ENCODE measurements at places on chromosomes 2 and 18.
A peak's percentile ranks its signal among the peaks of the same experiment; 100 is the strongest.

- no peaks in the 10 kb centered on the region for H3K4me1 ChIP-seq
- H3K36me3 ChIP-seq, result no peaks in the 10 kb centered on the region
- no peak for DNase-seq
- H3K27me3 ChIP-seq, result no peaks in the 10 kb centered on the region
- H3K4me3 ChIP-seq, result no peak overlapping the region
Measured at GRCh38 chr18:61400716-61401115, 67.5 kb downstream of the CDH20 start.

DNA sequence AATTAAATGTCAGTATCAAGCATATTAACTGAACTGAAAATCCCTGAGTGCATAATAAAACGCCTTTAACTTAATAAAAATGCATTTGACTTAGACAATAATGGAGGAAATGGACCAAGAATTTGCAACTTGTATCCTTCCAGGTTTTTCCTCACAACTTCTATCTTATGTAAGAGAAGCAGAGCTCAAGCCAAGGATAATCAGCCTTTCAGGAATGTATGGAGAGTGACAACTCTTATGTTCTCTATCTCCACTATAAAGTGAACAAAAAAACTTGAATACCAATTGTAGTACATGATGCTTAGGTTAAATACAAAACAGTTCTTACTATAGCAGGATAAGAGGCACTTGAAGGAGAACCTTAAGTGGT, 64.8 kb upstream of the CYP26B1 start:
- no peaks in the 10 kb centered on the region for H3K27me3 ChIP-seq
- no peak overlapping the region for H3K27ac ChIP-seq
- DNase-seq, result no peak
- no peaks in the 10 kb centered on the region for H3K4me1 ChIP-seq
- no peak overlapping the region for H3K4me3 ChIP-seq

- H3K4me1 ChIP-seq, result no peaks in the 10 kb centered on the region
- H3K27ac ChIP-seq, result no peak overlapping the region
- no peaks in the 10 kb centered on the region for H3K36me3 ChIP-seq
- no peaks in the 10 kb centered on the region for H3K27me3 ChIP-seq
Measured at GRCh38 chr2:74856599-74856998, 22.7 kb downstream of the HK2 start.

DNA sequence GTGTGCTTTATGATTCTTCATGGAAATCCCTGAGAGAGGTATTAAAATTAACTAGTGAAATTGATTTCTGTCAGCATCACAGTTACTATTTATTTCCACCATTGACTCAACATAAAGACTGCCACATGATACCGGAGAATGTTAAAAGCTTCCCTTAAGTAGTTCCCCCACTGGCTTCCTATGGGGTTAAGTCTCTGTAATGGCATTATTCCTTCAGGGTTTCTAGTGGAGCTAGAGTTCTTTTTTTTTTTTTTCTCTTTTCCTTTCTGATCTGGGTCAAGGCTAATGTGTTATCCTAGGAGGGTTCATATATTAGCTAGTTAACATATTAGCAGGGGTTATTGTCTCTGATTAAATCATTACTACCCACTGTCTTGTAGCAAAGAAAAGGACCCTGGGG, 1919.1 kb upstream of the PIK3C3 start:
- no peak overlapping the region for H3K4me3 ChIP-seq
- no peaks in the 10 kb centered on the region for H3K36me3 ChIP-seq
- H3K27me3 ChIP-seq, result no peaks in the 10 kb centered on the region
- H3K27ac ChIP-seq, result no peak overlapping the region
- H3K4me1 ChIP-seq, result no peaks in the 10 kb centered on the region

DNA sequence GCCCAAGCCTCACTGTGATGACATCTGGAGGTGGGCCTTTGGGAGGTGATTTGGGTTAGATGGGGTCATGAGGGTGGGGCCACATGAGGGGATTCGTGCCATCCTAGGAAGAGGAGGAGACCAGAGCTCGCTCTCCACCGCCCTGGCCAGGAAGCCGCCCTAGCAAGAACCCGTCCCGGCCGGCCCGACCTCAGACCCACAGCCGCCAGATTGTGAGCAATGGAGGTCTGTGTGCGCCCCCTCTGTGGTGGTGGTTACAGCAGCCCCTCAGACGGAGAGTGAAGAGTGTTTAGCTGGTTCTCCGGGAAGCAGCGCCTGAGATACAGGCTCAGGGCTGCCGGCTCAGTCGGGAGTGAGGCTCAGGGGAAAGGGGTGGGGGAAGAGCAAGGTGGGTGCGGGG, 83.3 kb downstream of the RTP5 start:
- no peaks in the 10 kb centered on the region for H3K36me3 ChIP-seq
- DNase-seq, result no peak
- no peak overlapping the region for H3K27ac ChIP-seq
- no peaks in the 10 kb centered on the region for H3K27me3 ChIP-seq
- no peak overlapping the region for H3K4me3 ChIP-seq
- H3K4me1 ChIP-seq, result peaks cover 7% of the 10 kb centered on the region

DNA sequence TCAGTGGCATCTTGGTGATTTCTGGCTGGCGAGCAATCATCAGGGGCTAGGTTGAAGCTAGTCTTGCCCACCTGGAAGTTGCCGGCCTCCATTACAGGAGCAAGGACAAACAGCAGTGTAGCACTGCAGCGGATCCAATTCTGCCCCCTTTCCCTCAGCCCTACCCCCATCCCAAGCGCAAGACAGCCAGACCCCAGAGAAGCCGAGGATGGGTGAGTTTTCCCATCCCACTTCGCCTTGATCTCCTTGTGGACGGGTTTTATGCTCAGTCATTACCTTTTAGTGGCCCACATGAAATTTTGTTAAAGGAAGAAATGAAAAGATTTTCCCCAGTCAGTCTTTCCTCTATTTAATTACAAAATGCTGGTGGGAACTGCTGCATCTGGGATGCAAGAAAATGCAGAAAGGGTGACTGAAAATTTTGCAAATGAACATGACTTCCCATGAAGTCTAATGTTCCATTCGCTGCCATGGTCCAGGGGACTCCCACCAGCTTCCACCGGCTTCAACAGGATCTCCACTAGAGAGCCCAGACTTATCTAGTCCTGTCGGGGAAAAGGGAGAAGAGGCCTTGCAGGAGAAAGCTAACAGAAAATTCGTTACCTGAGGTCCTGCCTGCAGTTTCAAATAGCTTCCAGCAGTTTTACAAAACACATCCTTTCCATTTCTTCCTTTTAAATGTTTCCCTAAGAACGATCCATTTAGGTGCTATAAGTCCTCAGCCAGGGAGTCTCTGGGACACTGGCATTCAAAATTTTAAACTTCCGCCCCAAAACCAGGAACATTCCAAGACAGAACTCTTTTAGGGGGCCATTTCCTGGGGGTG, 1.9 kb upstream of the HOXD9 start:
- H3K27ac ChIP-seq, result no peak overlapping the region
- peaks cover 10% of the 10 kb centered on the region for H3K27me3 ChIP-seq
- H3K4me1 ChIP-seq, result no peaks in the 10 kb centered on the region
- no peak for DNase-seq
- H3K4me3 ChIP-seq, result no peak overlapping the region
- H3K36me3 ChIP-seq, result no peaks in the 10 kb centered on the region

GRCh38 chr2:221535824-221536223, 36.3 kb downstream of the EPHA4 start:
- H3K4me3 ChIP-seq, result no peak overlapping the region
- H3K36me3 ChIP-seq, result no peaks in the 10 kb centered on the region
- H3K27me3 ChIP-seq, result no peaks in the 10 kb centered on the region
- DNase-seq, result no peak

- H3K36me3 ChIP-seq, result no peaks in the 10 kb centered on the region
- no peaks in the 10 kb centered on the region for H3K27me3 ChIP-seq
- H3K27ac ChIP-seq, result peak overlapping the region; percentile 91
- H3K4me3 ChIP-seq, result no peak overlapping the region
- H3K4me1 ChIP-seq, result peaks cover 32% of the 10 kb centered on the region
- no peak for DNase-seq
Measured at GRCh38 chr2:62409442-62409841, 96.6 kb downstream of the TMEM17 start.

GRCh38 chr2:176997074-176997791, 215.4 kb upstream of the HNRNPA3 start:
- H3K4me1 ChIP-seq, result peaks cover 23% of the 10 kb centered on the region
- no peak overlapping the region for H3K27ac ChIP-seq
- H3K27me3 ChIP-seq, result no peaks in the 10 kb centered on the region
- H3K36me3 ChIP-seq, result no peaks in the 10 kb centered on the region
- H3K4me3 ChIP-seq, result no peak overlapping the region

GRCh38 chr2:238202326-238203093, 985 bp downstream of the ILKAP start:
- H3K4me1 ChIP-seq, result peaks cover 23% of the 10 kb centered on the region
- H3K27ac ChIP-seq, result peak overlapping the region; percentile 77
- H3K36me3 ChIP-seq, result no peaks in the 10 kb centered on the region
- peak overlapping the region; percentile 66 for H3K4me3 ChIP-seq
- no peak for DNase-seq
- no peaks in the 10 kb centered on the region for H3K27me3 ChIP-seq

DNA sequence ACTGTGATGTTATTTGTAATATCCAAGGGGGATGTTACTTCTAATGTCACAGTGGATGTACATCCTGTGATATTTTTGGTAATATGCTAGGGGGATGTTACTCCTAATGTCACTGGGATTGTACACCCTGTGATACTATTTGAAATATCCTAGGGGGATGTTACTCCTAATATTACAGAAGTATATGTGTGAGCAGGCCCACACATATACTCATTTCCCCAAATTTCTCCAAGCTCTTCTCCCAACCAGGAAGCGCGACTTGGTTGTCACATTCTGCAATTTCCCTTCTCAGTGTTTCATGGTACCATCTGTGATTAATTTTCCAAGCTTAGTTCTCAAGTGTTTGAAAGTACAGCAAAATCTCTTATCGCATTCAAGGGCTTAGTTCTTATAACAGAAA, 29.5 kb upstream of the CHN1 start:
- H3K27ac ChIP-seq, result no peak overlapping the region
- H3K4me1 ChIP-seq, result no peaks in the 10 kb centered on the region
- no peak overlapping the region for H3K4me3 ChIP-seq
- no peaks in the 10 kb centered on the region for H3K27me3 ChIP-seq
- no peak for DNase-seq

GRCh38 chr2:165573534-165574461, 104.3 kb downstream of the CSRNP3 start:
- H3K27ac ChIP-seq, result no peak overlapping the region
- no peaks in the 10 kb centered on the region for H3K4me1 ChIP-seq
- peak overlapping the region; percentile 34 for H3K4me3 ChIP-seq
- no peaks in the 10 kb centered on the region for H3K36me3 ChIP-seq
- DNase-seq, result no peak

DNA sequence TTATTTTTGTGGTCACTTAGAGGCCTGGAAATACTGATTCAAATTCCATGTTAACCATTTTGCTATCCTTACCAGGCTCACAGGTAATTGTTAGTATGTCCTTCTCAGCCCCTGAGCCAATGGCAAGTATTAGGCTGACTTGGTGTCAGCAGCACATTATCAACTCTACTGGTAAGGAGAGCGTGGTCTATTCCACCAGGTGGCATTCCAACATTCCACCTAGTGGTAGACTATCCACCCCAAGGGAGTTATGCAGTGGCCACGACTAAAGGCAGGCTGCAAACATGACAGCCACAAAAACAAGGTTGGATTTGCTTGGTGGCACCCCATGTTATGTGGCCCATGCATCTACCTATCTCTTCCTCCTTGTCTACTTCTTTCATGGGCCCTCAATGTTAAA, 31.8 kb upstream of the GCC2 start:
- no peak overlapping the region for H3K4me3 ChIP-seq
- H3K4me1 ChIP-seq, result no peaks in the 10 kb centered on the region
- DNase-seq, result no peak
- no peaks in the 10 kb centered on the region for H3K27me3 ChIP-seq
- no peak overlapping the region for H3K27ac ChIP-seq
- no peaks in the 10 kb centered on the region for H3K36me3 ChIP-seq

GRCh38 chr2:44250376-44250775, 24.9 kb upstream of the SLC3A1 start:
- DNase-seq, result no peak
- H3K27me3 ChIP-seq, result no peaks in the 10 kb centered on the region
- H3K27ac ChIP-seq, result no peak overlapping the region
- no peaks in the 10 kb centered on the region for H3K4me1 ChIP-seq

GRCh38 chr18:901761-902160, 2.9 kb upstream of the ADCYAP1 start:
- no peak for DNase-seq
- no peaks in the 10 kb centered on the region for H3K4me1 ChIP-seq
- no peaks in the 10 kb centered on the region for H3K36me3 ChIP-seq
- H3K27me3 ChIP-seq, result peaks cover 59% of the 10 kb centered on the region
- no peak overlapping the region for H3K27ac ChIP-seq
- no peak overlapping the region for H3K4me3 ChIP-seq

GRCh38 chr2:239891698-239892097, 133.4 kb downstream of the NDUFA10 start:
- no peak overlapping the region for H3K4me3 ChIP-seq
- no peak for DNase-seq
- no peaks in the 10 kb centered on the region for H3K27me3 ChIP-seq
- H3K27ac ChIP-seq, result no peak overlapping the region

DNA sequence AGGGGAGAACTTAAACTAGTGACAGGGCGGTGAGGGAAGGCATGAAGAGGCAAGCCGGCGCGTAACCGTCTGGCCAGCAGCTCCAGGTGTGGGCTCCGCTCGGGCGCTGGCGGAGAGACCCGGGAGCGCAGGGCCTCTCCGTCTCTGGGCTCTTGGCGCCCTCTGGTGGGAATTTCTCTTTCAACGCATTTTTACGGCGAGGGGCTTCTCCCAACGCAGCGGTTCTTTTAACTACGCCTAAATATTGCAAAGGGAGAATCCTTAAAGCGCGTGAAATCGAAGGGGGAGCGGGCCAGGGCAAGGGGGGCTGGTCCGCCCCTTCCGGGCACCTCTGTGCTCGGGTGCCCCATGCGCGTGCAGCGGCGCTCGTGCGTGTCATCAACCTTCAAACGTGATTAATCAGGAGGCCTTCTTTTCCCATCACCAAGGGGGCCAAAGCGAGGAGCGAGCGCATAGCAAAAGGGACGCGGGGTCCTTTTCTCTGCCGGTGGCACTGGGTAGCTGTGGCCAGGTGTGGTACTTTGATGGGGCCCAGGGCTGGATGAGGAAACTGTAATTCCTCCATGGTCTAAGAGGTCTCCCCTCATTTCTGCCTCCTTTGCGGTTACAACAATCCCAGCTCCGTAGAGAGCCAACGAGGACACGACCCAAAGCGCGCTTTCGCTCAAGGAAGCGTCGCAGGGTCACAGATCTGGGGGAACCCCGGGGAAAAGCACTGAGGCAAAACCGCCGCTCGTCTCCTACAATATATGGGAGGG, 762 bp upstream of the GAD1 start:
- peaks cover 52% of the 10 kb centered on the region for H3K4me1 ChIP-seq
- peak overlapping the region; percentile 36 for H3K4me3 ChIP-seq
- no peaks in the 10 kb centered on the region for H3K36me3 ChIP-seq
- peaks cover 81% of the 10 kb centered on the region for H3K27me3 ChIP-seq

DNA sequence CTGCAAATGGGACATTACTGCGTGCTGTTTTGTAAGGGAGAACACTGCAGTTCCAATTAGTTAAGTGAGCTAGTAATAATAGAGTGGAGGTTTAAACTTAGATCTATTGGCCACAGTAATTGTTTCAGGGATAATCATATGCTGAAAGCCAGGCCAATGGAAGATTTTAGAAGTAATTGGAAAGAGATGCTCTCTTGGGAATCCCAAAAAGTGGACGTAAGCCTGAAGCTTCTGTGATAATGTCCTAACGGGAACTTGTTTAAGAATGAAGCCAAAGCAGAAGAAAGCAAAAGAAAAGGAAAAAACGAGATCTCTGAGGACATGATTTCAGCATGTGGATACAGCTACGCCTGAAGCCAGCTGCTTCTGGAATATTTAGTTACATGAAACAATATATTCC, 594.6 kb downstream of the SLC4A3 start:
- H3K27ac ChIP-seq, result no peak overlapping the region
- no peak for DNase-seq
- no peak overlapping the region for H3K4me3 ChIP-seq
- H3K36me3 ChIP-seq, result no peaks in the 10 kb centered on the region

Measured in tibial nerve (tissue), 4 donors.